ENCODE measurements at places on chromosomes 1 and 21. TPM values are rescaled to one million over a fixed set of nuclear protein-coding genes. Genes with fewer than 3 reads are reported as not detected.

The RNU1-1 gene
- under 0.01 TPM for polyA plus RNA-seq

The AIRE gene
- not detected for polyA plus RNA-seq

The ABCG1 gene
- polyA plus RNA-seq = 0.04 TPM

The KIF2C gene
- 18.7 TPM for polyA plus RNA-seq

The C1orf87 gene
- not detected for polyA plus RNA-seq

The PTGFRN gene
- 3.5 TPM for polyA plus RNA-seq

The CD1B gene
- not detected for polyA plus RNA-seq

The UBXN10 gene
- 0.05 TPM for polyA plus RNA-seq

The LRRC41 gene
- 64.1 TPM for polyA plus RNA-seq

The PTGFR gene
- polyA plus RNA-seq = not detected

The FCRLB gene
- polyA plus RNA-seq = 0.03 TPM

The GREM2 gene
- polyA plus RNA-seq = 0.10 TPM

The OXCT2 gene
- 0.26 TPM for polyA plus RNA-seq

The INTS11 gene
- 94.8 TPM for polyA plus RNA-seq

DNA sequence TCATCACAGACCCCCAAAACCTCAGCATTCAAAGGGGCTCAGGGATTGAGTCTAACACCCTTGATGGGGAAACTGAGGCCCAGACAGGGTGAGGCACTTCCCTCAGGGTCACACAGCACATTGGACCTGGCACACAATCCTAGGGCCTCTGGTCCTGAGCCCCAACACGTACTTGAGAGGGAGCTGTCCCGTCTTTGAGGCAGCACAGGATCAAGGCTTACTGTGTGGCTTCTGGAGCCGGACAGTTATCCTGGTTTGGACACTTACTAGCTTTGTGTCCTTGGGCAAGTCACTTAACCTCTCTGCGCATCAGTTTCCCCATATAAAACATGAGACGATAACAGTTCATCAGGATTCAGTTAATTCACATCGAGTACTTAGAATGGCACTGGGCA, 26.5 kb downstream of the RUNX3 start:
- DNase-seq = no peak

- DNase-seq = no peak
Observed at GRCh38 chr1:160874935-160875334, 10.0 kb downstream of the ITLN1 start.

DNA sequence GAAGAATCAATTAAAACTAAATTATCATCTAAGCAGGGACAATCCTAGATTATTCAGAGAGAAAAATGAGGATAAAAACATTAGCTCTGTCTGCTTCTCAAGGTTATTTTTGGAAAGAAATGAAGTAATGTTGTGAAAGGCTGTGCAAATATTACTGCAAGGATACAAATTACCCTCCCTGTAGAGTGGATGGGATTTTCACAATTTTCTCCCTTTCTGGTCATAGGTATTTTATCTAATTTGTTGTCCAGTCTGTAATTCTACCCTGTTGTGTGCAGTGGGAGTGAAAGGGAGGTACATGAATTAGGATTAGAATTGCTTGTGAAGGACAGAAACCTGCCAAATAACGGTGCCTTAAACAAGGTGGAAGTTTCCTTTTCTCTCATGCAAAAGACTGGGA, 54.7 kb downstream of the MAP3K7CL start:
- no peak for DNase-seq

- no peak for DNase-seq
Observed at GRCh38 chr1:87783315-87783714, 454.6 kb downstream of the LMO4 start.

DNA sequence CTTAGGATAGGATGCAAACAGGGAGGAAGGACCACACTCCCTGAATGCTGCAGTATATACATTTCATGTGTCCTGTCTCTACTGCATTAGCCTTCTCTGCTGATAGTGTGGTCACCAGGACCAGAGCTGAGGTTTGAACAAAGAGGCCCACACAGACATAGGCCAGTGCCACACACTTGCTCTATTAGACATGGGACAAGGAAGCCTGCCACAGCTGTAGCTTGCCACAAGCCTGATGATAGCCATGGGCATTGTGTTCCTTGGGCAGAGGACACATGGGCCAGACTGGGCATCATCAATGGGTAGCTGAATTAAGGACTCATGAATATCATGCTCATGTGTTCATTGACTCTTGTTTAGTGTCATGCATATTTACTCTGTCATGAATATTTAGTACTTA, 10.4 kb downstream of the CAMSAP2 start:
- no peak for DNase-seq

DNA sequence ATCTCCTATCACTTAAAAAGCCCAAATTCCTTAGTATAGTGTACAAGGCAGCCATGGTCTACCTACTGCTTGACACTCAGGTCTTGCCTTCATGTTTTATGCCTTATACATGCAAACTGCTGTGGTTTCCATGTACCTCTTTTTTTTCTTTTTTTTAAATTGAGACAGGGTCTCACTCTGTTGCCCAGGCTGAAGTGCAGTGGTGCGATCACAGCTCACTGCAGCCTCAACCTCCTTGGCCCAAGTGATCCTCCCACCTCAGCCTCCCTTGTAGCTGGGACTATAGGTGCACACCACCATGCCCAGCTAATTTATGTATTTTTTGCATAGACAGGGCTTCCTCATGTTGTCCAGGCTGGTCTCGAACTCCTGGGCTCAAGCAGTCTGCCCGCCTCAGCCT, 8.0 kb downstream of the CD55 start:
- DNase-seq = no peak

DNA sequence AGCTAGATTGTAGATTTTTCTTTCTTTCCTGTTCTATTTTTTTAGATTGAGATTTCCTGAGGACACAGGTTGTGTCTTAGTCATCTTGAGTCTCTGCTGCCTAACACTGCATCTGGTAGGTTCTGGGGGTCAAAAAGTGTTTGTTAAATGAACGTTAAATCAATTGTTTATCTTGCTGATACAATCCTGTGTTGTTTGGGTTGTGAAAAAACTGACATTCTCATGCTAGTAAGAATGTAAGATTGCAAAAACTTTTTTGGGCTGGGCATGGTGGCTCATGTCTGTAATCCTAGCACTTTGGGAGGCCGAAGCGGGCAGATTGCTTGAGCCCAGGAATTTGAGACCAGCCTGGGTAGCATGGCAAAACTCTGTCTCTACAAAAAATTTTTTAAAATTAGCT, 3.4 kb downstream of the CTSK start:
- DNase-seq = no peak

DNA sequence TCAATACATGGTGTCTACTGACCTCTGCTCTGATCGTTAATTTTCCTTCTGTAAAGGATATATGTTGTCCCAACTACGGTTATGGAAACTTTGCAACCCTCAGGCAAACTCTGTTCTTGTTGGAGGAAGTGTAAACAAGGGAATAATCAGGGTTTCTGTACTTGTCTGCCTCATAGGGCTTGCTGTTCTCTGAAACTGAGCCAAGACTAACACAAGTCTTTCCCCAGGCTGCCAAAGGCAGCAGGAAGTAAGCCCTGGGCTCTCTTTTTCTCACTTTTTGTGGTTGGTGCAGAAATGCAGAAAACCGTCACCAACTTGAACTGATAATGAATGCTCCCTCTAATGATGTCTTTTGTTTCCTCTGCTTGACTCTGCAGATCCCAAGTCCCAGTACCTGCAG, 7.6 kb downstream of the CYP4X1 start:
- DNase-seq = no peak

GRCh38 chr1:117587499-117588356, 18.1 kb upstream of the TENT5C start:
- DNase-seq = no peak

DNA sequence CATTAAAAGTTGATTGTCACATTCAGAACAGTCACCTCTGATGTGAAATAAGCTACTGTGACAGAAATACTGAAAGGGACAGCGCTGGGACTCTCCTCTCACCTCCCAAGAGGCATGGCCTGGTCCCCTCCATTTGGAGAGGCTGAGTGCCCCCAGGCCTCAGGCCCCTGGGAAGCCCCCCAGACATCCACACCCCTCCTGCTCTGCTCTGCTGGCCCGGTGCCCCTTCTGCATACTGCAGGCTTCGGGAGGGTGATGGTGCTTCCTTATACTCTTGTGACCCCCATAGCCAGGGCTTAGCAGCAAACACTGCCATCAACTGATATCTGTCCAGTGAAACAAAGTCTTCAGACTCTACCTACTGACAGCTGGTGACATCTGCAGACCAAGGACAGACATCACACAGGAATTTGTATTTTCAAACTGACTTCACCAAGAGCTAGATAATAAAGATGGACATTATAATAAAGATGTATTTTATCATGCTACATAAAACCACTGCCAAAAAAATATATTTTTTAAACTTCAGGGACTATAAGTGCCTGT, 36.9 kb downstream of the C2CD2 start:
- no peak for DNase-seq

DNA sequence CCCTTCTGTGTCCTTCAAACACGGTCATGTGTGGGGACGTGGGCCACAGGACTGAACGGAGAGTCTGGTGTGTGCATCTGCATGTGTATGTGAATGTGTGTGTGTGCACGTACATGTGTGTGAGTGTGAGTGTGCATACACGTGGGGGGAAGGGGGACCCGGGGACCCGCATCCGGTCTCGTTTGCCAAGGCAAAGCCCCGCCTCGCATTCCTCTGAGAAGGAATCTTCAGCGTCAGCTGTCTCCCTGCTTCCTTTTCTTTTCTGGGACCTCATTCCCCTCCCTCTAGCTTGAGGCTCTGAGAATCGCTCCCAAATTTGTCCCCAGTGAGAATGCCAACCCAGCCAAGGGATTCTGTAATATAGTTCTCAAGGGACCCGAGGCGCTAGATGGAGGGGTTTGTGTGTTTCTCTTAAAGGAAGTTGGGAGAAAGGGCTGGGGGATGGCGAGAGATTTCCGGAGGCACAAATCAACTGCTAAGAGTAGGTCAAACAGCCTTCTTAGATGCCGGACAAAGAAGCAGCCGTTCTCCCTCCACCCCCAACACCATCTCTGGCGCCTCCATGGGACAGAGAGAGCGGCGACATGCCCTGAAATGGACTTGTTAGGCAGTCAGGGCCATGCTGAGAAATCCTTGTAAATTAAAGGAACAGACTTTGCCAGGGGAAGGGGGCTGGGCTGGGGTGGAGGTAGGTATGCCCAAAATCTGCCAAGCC, 6.6 kb downstream of the IFFO2 start:
- peak; percentile 48 for DNase-seq

GRCh38 chr1:174131032-174131638, 28.2 kb upstream of the RABGAP1L start:
- DNase-seq = no peak

- no peak for DNase-seq
Observed at GRCh38 chr1:208318150-208318734, 74.1 kb upstream of the PLXNA2 start.

DNA sequence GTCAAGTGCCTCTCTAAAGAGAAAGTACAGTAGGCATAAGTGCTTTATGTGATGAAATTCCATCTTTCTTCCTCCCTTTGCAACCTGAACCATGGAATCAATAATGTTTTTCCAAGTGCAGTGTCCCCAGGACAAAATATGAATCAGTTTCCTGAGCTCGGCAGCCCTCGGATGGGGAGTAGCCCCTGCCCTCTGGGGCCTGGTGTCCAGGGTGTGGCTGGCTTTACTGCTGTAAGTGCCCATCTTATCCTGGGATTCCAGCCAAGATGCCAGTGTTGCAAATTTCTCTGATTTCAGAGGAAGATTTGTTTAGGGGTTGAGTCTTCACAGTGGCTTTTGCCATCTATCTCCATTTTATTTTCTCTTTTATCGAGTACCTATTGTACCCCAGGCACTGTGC, 40.5 kb upstream of the SRP9 start:
- no peak for DNase-seq

- DNase-seq = no peak
Observed at GRCh38 chr1:24865168-24865567, 64.9 kb downstream of the RUNX3 start.

DNA sequence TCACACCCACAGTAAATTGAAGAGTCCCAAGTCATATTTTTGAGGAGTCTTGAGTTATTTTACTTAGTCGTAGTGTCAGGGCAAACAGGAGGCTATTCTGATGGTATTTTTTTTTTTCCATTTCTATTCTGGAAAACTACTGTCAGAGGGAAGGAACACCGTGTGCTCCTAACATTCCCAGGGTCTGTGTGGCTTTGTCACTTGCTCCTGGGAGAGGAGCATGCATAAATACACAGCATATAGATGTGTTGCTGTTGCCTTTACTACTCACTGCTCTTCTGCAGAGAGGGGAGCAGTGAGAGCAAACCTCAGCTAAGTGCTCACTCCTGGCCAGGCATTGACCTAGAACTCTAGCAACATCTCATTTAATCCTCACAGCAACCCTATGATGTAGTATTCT, 45.8 kb downstream of the COLGALT2 start:
- DNase-seq = no peak

DNA sequence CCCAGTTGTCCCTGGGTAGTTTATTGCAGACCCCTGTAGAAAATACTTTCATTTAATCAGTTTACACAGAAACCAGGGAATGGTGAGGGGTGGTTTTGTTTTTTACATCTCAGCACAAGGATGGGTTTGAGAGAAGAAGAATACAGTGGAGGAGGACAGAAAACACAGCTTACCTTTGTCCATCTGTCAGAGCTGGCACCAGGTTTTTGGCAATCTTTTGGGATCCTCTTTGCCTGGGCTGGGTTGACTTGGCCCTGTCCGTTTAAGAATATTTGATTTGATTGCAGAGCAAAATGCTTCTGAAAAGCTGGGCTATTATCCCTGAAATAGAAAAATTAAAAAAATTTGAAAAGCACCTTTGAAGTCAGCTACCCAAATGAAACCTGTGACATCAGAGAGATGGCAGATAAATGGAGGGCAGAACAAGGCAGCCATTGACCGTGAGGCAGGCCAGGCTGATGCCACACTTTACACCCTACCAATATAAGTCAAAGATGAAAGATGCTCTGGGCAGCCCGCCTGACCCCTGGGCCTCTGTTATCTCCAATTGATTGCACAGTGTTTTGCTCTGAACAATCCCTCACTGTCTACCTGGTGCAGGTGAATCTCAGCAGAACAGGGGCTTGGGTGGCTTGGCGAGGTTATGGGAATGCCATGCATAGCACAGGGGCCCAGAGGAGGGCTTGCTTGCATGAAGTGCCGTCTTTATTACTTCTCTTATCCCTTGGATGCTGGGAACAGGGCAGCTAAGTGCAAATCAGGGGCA, 218.8 kb downstream of the LMX1A start:
- peak; percentile 94 for DNase-seq

GRCh38 chr1:221164029-221164428, 284.8 kb downstream of the HLX start:
- DNase-seq = no peak

DNA sequence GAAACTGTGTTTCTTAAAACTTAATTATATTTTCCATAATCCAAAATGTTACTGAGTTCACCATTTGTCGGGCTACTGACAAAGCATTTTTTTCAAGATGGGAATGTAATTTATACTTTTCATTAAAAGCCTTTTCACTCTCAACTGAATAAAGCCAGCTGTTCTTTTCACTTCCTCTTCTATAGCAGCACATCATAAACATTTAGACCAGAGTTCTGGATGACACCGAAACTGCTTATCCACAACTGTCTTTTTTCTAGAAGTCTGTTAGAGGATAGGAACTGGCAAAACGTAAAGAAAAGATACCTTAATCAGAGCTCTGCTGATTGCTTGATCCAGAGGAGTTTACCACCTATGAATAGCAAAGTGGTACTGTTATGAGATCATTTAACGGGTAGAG, 594.7 kb downstream of the ADGRL2 start:
- DNase-seq = no peak
